CD8-positive, alpha-beta memory T cell (primary cell): ENCODE measurements at places on chromosomes 2 and 18. TPM values are rescaled to one million over a fixed set of nuclear protein-coding genes. Genes with fewer than 3 reads are reported as not detected.

CFAP65 gene
- not detected for polyA plus RNA-seq

MROH2A gene
- polyA plus RNA-seq, result not detected

GALNT3 gene
- polyA plus RNA-seq, result 2.2 TPM

EVX2 gene
- not detected for polyA plus RNA-seq

DNA sequence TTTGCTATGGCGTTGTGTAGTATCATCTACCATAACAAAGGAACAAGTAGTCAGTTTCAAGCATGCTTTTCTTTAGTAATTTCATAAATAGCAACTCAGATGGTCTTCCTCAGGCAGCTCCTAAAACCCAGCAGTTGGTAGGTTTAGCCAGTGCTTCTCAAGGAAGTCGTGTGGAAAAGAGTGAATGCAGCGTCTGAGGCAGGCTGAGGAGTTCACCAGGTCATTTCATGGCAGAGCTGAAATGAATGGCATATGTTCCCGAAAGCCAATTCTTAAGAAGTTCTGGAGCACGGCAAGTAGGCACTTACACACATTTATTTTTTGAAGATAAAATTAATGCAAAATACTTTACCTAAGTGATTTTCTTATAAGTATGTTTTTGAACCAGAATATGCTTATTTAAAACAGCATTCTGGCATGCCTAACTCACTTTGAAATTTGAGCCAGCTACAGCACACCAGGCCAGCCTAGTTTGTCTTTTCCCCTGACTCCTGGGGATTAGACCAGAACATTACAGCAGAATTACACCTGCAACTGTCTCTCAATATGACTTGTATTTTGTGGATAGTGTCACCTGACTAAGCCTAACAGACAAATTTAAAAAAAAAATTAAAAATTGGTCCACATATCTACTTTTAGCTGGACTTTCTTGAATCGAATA, 62.2 kb downstream of the OSBPL6 start:
- DNase-seq, result no peak

DNA sequence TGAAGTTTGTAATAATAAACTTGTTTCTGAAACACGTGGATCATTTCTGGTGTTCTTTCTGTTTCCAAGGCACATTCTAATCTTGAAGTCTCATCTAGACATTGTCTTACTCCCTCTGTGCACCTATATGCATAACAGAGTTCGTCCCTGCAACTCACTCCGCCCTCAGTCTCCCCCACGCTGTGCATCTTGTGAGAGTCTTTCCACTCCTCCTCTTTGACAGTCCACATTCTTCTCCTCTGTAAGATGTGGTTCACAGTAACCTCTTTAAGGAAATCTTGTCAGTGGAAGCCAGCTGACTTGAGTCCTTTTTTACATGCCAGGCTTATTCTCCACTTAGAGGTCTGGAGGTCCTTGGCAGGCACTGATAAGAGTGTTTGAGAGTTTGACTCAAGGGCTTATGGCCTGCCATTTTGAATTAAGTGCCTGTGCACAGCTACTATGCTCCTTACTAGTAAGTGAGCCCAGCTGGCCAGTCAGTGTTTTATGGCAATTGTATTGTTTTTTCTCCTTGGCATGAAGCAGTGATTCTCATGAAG, 108.9 kb upstream of the IL1R2 start:
- no peak for DNase-seq

GRCh38 chr2:39512941-39513340, 75.9 kb upstream of the MAP4K3 start:
- no peak for DNase-seq

- DNase-seq, result no peak
Observed at GRCh38 chr2:28608500-28609424, 112.9 kb downstream of the PLB1 start.

GRCh38 chr2:28772351-28772750, 20.7 kb downstream of the PPP1CB start:
- no peak for DNase-seq
